ENCODE measurements at places on chromosomes 6 and 20. TPM values are rescaled to one million over a fixed set of nuclear protein-coding genes. Genes with fewer than 3 reads are reported as not detected.

- H3K4me3 ChIP-seq: peak overlapping the region; percentile 73
- no peaks in the 10 kb centered on the region for H3K27me3 ChIP-seq
- H3K36me3 ChIP-seq: peaks cover 10% of the 10 kb centered on the region
- H3K27ac ChIP-seq: peak overlapping the region; percentile 92
- H3K4me1 ChIP-seq: peaks cover 9% of the 10 kb centered on the region
Observed at GRCh38 chr6:32175322-32175710, 568 bp downstream of the AGPAT1 start.

DNA sequence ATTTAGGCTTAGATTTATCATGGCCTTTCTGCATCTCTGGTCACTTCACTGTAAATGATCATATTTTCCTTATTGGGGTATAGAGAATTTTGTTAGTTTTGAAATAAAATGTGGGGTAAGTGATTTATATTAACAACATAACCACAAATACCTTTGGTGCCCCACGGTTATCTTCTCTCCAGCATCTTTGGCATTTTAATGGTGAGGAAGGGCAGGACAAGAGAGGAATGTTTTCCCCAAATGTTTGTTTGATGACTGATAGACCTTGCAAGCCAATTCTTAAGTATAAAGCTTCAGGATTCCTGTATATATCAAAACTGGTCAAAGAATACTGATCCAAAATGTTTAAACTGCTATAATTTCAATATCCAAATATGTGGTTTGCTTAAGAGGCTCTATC is 171.6 kb upstream of the SMLR1 start:
- no peak overlapping the region for H3K27ac ChIP-seq
- DNase-seq: no peak
- no peaks in the 10 kb centered on the region for H3K4me1 ChIP-seq
- H3K27me3 ChIP-seq: no peaks in the 10 kb centered on the region
- no peak overlapping the region for H3K4me3 ChIP-seq
- H3K36me3 ChIP-seq: no peaks in the 10 kb centered on the region

DNA sequence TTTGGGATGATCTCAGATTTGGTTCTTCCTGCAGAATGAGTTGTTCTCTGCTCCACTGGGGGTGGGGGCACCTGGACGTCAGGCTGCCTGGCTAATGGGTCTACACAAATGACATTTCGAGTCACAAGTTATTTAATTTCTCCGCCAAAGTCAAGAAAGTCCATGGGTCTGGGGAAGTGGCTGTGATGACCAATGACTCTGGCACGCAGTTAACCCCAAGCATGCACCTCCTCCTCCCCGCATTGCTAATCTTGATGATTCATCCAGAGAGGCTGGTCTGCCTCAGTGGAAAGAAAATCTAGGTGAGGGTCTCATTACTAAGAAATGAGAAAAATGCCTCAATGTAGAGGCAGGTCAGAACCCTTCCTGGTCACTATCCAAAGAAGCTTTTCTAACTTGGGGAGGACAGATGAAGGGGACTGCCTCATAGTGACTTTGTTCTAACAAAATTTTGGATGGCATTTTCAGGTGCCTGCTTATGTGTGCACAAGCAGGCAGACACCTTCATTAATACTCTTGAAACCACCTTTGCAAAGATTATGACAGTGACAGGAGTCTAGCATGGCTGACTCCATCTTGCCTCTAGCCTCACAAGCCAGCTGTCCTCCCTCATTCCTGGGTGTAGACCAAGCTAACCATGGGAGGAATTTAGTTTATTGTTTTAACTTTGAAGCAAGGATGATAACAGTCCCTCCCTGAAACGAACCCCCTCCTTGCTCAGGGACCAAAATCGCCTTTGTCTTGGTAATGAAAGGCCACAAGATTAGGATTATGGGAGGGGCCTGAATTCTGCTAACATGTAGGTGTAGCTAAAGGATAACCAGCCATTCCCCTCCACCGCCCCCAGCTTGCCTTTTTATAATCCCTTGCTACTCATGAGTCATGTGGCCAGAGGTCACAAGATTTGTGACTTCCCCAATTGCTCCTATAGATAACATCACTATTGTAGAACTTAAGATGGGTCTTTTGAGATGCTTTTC is 98.6 kb upstream of the MRPS10 start:
- H3K36me3 ChIP-seq: no peaks in the 10 kb centered on the region
- no peaks in the 10 kb centered on the region for H3K4me1 ChIP-seq
- peak; percentile 84 for DNase-seq
- H3K4me3 ChIP-seq: no peak overlapping the region

DNA sequence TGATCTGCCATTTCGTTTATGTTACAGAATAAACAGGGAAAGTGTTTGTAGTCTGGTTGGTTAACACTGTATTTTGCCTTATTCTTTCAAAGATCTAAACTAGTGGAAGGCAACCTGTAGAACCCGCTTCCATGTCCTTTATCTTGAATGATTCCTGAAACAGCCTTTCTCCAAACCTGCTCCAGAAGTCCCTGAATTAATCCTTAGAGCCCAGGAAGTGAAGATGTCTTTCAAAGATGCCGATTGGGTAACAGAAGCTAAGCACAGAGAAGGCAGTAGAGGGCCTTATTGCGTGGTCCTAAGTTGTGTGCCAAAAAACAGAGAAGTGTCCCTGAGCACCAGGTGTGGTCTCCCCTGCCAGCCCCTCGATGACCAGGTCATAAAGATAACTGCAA is 19.2 kb upstream of the ZSCAN16 start:
- no peak for DNase-seq
- no peak overlapping the region for H3K27ac ChIP-seq
- peaks cover 3% of the 10 kb centered on the region for H3K4me1 ChIP-seq
- peak overlapping the region; percentile 88 for H3K4me3 ChIP-seq
- no peaks in the 10 kb centered on the region for H3K36me3 ChIP-seq

DNA sequence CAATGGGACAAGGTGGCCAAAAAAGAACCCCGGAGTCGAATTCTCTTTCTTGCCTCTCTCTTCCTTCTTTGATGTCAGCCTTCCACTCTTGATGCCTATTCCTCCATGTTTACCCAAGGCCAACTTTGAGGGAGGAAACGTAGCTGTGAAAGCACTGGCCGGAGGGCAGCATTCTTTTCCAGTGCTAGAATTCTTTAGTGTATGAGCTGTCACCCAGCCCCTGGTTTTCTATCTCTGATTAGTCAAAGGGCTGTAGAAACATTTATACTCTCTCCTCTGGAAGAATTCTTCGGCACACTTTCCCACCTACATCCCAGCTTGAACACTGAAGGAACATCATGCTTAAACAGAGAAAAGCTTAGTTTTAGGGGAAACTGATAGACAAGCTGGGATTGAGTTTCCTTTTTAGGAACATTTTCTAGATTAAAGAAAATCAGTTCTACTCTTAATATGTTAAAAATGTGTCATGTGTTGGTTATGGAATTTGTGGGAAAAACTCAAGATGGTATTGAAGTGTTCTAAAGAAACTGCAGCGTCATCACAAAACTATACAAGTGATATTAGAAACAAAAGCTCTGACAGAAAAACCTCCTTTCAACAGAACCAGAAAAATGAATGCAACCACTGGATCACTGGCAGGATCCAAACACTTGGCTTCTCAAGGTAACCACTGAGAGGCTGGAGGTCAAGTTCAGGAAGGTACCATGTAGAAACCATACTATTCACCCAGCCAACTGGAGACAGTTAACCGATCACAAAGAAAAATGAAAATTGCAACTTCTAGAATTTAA is 20.7 kb upstream of the UTRN start:
- no peaks in the 10 kb centered on the region for H3K36me3 ChIP-seq
- peaks cover 24% of the 10 kb centered on the region for H3K4me1 ChIP-seq
- DNase-seq: peak; percentile 77
- H3K27me3 ChIP-seq: no peaks in the 10 kb centered on the region
- H3K4me3 ChIP-seq: no peak overlapping the region

DNA sequence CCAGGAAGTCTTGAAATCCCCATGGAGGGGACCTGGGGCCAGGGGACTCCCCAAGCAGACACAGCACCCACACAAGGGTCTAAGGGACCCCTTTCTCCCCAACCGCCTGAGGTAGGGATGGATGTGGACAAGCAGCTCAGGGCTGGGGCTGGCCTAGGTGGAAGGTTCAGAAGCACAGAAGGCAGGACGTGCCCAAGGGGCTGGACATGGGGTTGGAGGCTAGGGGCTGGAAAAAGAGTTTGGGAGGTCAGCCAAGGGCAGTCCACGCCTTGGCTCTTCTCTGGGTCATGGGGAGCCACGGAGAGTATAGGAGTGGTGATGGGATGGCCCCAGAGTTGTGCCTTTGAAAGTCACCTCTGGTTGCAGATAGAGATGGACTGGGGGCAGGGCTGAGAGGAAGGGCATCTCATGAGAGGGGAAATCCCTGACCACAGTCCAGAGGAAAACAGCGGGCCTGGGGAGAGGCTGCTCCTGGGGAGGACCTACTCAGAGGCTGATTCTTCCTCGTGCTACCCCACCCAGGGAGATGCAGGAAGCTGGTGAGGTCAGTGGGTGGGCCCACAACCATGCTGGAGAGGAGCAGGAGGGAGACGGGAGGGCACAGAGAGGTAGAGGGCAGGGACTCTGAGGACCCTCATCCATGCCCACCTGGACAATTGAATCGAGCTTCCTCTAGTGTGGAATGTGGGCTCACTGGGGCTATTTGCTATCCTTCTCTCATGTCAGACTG is 2.5 kb upstream of the HSPA12B start:
- no peak overlapping the region for H3K4me3 ChIP-seq
- no peak overlapping the region for H3K27ac ChIP-seq
- no peaks in the 10 kb centered on the region for H3K36me3 ChIP-seq
- DNase-seq: no peak
- H3K4me1 ChIP-seq: no peaks in the 10 kb centered on the region

- H3K4me1 ChIP-seq: no peaks in the 10 kb centered on the region
- H3K27ac ChIP-seq: no peak overlapping the region
- no peaks in the 10 kb centered on the region for H3K36me3 ChIP-seq
Observed at GRCh38 chr6:1322696-1323219, 10.9 kb downstream of the FOXQ1 start.

- no peak for DNase-seq
- H3K4me3 ChIP-seq: no peak overlapping the region
- H3K27me3 ChIP-seq: no peaks in the 10 kb centered on the region
- no peaks in the 10 kb centered on the region for H3K36me3 ChIP-seq
- no peaks in the 10 kb centered on the region for H3K4me1 ChIP-seq
Observed at GRCh38 chr6:21469213-21469612, 124.3 kb upstream of the SOX4 start.

- DNase-seq: no peak
- no peaks in the 10 kb centered on the region for H3K27me3 ChIP-seq
- peaks cover 13% of the 10 kb centered on the region for H3K4me1 ChIP-seq
Observed at GRCh38 chr6:110366975-110367374, 8.8 kb upstream of the METTL24 start.

- H3K4me3 ChIP-seq: no peak overlapping the region
- DNase-seq: no peak
- H3K4me1 ChIP-seq: peaks cover 3% of the 10 kb centered on the region
- peaks cover 33% of the 10 kb centered on the region for H3K36me3 ChIP-seq
Observed at GRCh38 chr20:645318-646106, 7.5 kb downstream of the SRXN1 start.

GRCh38 chr20:5886788-5887187 is 63.5 kb downstream of the TRMT6 start:
- no peak overlapping the region for H3K4me3 ChIP-seq
- no peaks in the 10 kb centered on the region for H3K4me1 ChIP-seq
- no peaks in the 10 kb centered on the region for H3K27me3 ChIP-seq
- no peak overlapping the region for H3K27ac ChIP-seq
- no peaks in the 10 kb centered on the region for H3K36me3 ChIP-seq

DNA sequence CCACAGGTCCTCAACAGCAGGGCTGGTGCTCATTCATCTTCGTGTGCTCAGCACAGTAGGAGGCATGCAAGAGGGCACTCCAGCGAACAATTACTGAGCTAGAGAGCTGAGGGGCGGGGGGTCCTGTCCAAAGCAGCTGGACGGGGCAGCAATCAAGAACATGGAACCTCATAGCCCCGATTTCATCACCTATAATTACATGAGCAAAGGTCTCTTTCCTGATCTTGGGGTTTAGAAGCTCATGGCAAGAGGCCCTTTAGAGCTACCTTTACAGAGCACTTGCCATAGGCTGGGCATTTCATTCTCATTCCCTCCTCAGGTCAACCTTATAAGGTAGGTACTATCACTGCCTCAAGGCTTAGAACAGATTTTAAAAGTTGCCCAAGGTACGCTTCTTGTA is 10.4 kb downstream of the MOCS1 start:
- no peak overlapping the region for H3K4me3 ChIP-seq
- H3K27me3 ChIP-seq: no peaks in the 10 kb centered on the region
- peaks cover 28% of the 10 kb centered on the region for H3K4me1 ChIP-seq
- no peak for DNase-seq
- H3K27ac ChIP-seq: no peak overlapping the region

DNA sequence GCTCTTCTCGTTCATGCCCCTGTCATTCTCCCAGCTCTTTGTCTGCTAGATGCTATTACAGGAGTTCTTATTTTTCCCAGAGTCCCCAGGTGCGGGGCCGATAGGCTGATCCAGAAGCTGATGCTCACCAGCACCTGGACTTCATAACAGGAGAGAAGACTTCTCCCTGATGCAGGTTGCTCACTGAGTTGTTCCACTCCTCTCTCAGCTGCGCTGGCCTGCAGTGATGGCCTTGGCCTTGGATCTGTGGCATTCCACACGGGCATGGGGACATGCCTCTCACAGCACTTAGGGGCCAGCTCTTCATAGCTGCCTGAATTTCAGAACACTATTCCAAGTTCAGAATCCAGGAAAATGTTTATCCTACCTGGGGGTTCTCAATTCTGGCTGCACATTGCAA is 7.1 kb upstream of the TXNDC5 start:
- DNase-seq: no peak
- no peaks in the 10 kb centered on the region for H3K27me3 ChIP-seq
- no peak overlapping the region for H3K4me3 ChIP-seq
- H3K36me3 ChIP-seq: no peaks in the 10 kb centered on the region
- no peak overlapping the region for H3K27ac ChIP-seq

DNA sequence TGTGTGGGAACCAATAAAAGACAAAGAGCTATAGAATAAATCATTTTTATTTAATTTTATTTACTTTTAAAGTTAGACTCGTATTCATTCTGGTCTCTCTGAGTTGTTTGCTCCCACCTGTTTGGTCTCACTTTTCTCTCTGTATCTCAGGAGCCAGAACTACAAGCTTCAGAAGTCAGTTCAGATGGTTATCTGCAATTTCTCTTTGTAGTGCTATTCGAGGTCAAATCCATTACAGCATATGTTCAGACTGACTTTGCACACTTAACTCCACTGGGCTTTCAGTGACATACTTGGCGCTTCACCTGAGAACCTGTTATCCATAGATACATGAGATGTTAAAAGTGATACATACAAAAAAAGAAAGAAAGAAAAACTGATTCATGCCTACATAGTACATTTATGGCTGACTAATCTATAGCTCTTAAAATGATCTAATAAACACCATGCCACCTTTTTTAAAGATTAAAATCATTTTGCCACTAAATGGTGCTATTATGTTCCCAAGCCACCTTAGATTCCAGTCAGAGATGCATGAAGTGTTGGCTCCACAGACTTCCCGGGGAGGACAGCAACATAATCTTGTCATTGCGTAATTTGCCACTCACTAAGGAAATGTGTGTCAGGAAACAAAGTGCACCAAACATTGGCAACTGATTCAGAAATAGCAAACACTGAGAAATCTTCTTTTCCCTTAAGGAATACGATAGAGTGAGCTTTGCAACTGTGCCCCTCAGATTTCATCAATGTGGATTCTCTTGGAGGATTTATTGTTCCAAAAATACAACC is 396.7 kb downstream of the HACE1 start:
- no peak overlapping the region for H3K27ac ChIP-seq
- no peaks in the 10 kb centered on the region for H3K4me1 ChIP-seq
- no peak overlapping the region for H3K4me3 ChIP-seq
- H3K27me3 ChIP-seq: no peaks in the 10 kb centered on the region
- no peak for DNase-seq

GRCh38 chr20:52172392-52173047 is 19.1 kb downstream of the ZFP64 start:
- H3K27me3 ChIP-seq: no peaks in the 10 kb centered on the region
- DNase-seq: no peak
- H3K36me3 ChIP-seq: peaks cover 8% of the 10 kb centered on the region
- no peak overlapping the region for H3K27ac ChIP-seq
- no peaks in the 10 kb centered on the region for H3K4me1 ChIP-seq

Gene DNAAF9
- 10.9 TPM for total RNA-seq

Gene OVOL2
- not detected for total RNA-seq

Gene NANP
- total RNA-seq: 2.6 TPM

Gene TNXB
- total RNA-seq: 493 TPM
